Colonic mucosa (tissue), 4 donors: ENCODE measurements at places on chromosomes 12 and 14. TPM values are rescaled to one million over a fixed set of nuclear protein-coding genes. Genes with fewer than 3 reads are reported as not detected.
A peak's percentile ranks its signal among the peaks of the same experiment; 100 is the strongest.

DNA sequence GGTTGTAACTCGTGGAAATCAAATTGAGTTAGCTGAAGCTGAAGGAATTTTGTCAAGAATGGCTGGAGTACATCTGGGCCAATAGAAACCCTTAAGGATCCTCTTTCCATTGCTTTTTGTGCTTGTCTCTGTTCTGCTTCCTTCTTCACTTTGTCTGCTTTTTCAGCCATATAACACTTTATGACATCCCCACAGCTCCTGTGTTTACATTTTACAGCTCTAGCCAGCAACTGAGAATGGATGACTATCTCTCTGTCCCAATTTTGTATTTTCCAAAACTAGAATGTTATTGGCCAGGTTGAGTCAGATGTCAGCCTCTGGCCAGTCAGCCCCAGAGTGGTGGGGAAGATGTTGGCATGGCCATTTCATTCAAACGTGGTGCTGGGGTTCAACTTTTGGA lies 57.6 kb downstream of the PELI2 start:
- H3K36me3 ChIP-seq: no peaks in the 10 kb centered on the region
- no peaks in the 10 kb centered on the region for H3K27me3 ChIP-seq
- DNase-seq: no peak
- no peak overlapping the region for H3K27ac ChIP-seq
- H3K4me1 ChIP-seq: no peaks in the 10 kb centered on the region

DNA sequence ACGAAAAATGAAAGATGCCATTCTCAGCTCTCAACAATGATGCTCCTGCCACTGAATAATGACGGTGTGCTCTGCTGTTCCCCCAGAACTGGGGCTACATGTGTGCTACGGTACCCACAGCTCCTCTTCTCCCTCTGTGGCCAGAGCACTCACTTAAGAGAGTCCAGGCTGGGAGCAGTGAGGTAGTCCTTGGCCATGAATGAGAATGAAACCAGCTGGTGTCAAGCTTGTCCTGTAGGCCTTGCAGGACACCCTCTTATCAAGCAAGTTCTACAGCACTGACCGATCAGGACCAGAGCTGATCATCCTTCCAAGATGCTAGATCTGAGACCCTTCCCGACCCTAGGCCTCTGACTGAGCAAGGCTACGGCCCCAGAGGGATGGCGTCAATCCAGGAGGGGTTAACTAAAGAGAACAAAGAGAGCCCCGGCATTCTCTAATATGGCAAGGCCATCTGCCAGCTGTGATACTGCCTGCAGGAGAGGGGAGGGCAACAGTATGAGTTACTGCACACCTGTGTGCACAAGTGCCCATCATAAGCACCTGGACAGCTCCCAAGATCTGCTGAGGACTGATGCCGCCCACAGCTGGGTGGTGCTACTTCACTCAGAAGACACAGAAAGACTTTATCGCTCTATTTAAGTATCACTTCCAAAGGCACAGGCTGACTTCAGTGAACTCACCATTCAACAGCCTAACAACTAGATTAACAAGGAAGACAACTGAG lies 30.5 kb downstream of the APPL2 start:
- peak; percentile 75 for DNase-seq
- H3K4me3 ChIP-seq: no peak overlapping the region
- H3K27me3 ChIP-seq: no peaks in the 10 kb centered on the region
- peaks cover 4% of the 10 kb centered on the region for H3K4me1 ChIP-seq

The TBC1D30 gene
- total RNA-seq: 6.9 TPM

DNA sequence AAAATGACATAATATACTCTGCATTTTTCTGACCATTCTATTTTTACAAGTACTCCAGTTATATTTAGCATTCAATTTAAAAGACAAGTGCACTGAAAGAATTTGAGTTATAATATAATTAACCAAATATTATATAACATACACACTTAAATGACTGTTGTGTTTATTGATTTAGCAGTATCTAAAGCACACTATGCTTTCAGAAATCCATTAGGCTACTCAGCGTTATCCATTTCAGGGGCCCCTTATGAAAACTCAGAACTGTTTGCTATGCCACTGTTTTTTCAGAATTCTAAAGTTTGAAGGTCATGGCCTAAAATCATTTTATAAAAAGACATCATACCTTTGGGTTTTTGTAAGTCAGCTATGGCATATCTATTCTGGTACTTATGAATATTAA lies 57.1 kb downstream of the HECTD4 start:
- H3K27ac ChIP-seq: no peak overlapping the region
- no peak for DNase-seq
- H3K36me3 ChIP-seq: no peaks in the 10 kb centered on the region
- no peaks in the 10 kb centered on the region for H3K4me1 ChIP-seq
- no peaks in the 10 kb centered on the region for H3K27me3 ChIP-seq

The PLEKHD1 gene
- total RNA-seq: 0.10 TPM

DNA sequence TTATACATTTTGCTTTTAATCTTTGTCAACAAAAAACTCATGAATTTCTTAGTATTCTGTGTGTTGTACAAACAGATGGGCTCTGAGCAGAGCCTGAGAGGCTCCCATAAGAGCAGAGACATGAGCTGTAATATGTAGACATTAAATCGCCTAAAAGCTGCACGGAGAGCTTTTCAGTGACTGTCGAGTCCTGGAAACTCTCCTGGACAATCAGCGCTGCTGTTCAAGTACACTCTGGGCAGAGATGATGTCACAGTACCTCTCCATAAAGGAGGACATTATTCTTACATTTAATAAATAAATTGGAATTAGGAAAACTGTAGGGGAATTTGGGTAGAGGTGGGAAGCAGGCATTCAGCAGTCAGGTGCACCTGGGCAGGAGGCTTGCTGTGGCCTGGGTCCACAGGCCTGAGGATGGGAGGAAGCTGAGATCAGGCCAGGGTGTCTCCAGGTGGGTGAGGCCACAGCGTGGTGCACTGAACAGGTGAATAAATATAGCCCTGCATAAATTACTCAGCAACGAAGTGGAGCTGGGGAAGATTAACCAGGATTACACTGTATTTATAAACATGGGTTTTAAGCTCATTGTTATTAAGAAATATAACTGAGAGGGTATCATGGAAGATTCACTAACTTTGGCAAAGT lies 13.3 kb upstream of the TCL1A start:
- no peaks in the 10 kb centered on the region for H3K27me3 ChIP-seq
- H3K27ac ChIP-seq: no peak overlapping the region
- no peak for DNase-seq
- H3K36me3 ChIP-seq: no peaks in the 10 kb centered on the region
- H3K4me3 ChIP-seq: no peak overlapping the region

DNA sequence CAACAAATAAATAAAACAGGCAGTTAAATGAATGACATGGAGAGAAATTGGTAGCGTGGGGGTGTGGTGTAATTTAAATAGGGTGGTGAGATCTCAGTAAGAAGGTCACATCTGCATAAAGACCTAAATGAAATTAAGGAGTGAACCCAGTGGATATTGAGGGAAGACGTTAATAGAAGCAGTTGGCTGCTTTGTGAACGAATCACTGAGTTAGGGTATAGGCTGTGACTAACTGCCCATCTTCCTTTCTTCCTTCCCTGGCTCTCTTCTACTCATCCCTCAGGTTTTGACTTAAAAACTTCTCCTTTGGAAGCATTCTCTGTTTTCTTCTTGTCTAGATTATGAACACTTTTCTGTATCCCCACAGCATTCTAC lies 64.7 kb downstream of the BTG1 start:
- H3K36me3 ChIP-seq: no peaks in the 10 kb centered on the region
- DNase-seq: no peak
- no peaks in the 10 kb centered on the region for H3K27me3 ChIP-seq
- H3K27ac ChIP-seq: peak overlapping the region; percentile 38

- no peak overlapping the region for H3K27ac ChIP-seq
- no peaks in the 10 kb centered on the region for H3K4me1 ChIP-seq
- H3K4me3 ChIP-seq: no peak overlapping the region
- no peaks in the 10 kb centered on the region for H3K27me3 ChIP-seq
Measured at GRCh38 chr12:112409906-112410244, 470 bp upstream of the RPL6 start.

The NOXRED1 gene
- 0.82 TPM for total RNA-seq
